ENCODE measurements at places on chromosomes 7 and 10. TPM values are rescaled to one million over a fixed set of nuclear protein-coding genes. Genes with fewer than 3 reads are reported as not detected.

Gene ZNF853
- total RNA-seq = not detected

Gene STOX1
- total RNA-seq = not detected

Gene CTAGE4
- 26.0 TPM for total RNA-seq

Gene GIMAP7
- not detected for total RNA-seq

Gene GPRIN2
- not detected for total RNA-seq

DNA sequence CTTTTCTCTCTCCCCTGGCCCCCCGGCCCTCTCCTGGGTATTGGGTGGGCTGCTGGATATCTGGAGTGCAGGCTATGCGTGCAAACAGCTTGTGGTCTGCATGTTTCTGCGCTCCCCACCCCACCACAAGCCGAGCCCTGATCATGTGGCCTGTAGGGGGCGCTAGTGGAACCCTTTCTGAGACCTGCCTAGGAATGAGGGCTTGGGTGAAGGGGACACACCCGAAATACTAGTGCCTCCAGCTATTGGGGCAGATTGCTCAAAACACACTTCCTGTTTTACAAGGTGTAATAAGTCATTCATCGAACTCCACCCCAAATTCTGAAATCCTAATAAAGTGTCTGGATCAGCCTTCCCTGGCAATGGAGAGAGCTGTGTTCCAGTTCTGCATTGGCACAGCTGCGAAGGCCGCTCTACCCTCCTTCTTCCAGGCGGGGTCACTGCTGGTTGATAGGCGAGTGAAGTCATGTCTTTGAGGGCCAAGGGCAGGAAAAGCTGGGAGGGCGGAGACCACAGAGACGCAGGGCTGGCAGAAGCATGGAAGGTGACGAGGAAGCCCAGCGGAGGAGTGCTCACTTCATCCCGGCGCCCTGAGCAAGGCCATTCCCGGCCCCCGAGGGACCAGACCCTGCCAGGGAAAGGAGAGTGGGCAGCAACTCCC is 19.8 kb upstream of the PRRT4 start:
- peak; percentile 81 for DNase-seq

Gene TEX47
- total RNA-seq = not detected

DNA sequence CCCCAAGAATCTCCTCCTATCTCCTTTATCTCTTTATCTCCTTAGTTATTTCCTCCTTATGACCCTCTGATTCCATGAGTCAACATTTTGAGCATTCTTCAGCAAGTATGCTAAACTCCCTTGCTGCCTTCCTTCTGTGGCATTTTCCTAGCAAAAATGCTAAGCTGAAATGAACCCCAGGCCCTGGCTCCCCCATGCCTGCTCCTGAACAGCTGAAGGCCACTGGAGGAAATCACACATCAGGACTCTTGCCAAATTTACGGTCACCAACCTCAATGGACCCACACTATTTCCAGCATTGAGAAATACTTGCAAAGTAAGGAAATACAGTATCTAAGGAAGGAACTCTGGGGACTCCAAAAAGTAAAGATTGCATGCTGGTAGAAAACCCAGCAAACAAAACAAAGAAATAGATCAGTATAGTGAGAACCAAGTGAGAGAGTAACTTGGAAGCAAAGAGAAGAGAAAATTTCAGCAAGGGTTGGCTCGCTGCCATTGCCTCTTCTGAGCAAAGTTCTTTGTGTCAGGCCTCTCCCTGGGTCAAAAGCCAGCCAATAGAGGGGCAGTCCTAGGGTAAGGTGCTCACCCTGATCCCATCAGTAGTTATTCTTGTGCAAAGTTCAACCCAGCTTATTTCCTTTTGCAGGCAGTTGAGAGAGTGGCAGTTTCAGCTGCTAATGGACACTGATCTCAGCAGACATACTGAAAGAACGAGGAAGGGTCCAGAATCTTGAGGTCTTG is 5.1 kb upstream of the PLEKHS1 start:
- no peak for DNase-seq

DNA sequence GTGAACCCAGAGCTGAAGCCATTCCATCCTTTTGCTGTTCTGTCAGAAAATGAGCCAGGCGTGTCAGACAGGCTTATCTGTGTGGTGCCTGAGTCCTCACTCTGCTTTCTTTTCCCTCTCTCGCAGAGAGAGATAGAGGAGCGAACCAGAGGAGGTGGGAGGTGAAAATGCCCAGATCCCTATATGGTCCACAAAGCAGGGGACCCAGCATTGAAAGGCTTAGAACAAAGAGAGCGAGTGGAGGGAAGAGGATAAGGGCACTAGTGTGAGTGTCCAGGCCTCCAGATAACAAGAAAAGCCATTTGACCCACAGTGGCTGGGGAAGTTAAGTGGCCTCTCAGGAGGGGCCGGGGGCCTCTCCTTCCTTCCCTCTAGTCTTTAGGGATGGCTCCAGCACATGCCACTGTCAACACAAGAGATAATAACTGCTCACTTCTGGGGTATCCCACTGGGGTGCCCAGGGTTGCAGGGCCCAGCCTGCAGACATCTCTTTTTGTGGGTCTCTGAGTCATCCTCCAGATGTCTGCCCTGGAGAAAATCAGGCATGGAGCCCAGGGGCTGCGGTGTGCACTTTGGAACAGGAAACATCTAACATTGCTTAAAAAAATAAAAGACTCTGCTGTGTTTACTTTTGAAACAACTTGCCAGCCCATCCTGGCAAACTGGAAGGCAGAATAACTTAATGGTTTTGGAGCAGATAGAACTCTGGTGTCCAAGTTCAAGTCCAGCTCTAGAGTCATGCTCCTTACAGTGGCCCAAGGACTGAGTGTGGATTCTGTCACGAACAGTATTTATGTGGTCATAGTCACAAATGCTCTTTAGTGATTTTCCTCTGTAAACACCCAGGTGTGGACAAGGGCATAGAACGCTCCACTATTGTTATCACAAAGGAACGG is 189.5 kb downstream of the CXCL12 start:
- peak; percentile 85 for DNase-seq

Gene CXCL12
- not detected for total RNA-seq

DNA sequence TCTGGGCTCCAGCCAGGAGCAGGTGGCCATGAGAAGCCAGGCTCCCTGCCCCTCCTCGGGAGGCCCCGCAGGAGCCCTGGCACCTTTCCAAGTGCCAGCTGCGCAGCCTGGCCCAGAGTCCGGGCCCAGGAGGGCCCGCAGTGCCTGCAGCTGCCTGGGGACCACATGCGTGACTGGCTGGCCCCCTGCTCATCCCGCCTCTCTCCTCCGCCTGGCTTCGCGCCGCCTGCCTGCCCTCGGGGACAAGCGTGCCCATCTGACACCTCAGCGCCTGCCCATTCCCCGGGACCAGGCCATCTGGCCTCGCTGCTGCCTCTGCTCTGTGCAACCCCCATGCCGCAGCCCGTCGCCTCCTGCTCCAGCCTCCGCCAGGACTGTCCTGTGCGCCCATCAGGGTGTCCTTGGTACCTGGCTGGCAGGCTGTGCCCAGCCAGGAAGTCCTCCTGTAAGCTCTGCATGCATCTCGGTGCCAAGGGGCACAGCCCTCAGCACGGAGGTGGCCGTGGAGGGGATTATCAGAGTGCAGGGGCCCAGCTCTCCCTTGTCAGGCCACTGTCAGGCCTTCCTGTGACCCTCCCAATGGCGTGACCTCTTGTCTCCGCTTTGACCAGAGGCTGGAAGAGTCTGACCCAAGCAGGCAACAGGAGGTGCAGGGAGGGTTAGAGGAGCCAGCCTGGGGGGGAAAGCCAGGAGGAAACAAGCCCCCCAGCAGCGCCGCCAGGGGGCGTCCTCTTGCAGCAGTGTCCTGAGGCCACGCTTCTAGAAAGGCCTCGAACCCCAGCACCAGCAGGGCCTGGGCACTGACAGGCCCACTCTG is 50.5 kb downstream of the TMEM209 start:
- DNase-seq = peak; percentile 9

Gene STK31
- total RNA-seq = not detected

DNA sequence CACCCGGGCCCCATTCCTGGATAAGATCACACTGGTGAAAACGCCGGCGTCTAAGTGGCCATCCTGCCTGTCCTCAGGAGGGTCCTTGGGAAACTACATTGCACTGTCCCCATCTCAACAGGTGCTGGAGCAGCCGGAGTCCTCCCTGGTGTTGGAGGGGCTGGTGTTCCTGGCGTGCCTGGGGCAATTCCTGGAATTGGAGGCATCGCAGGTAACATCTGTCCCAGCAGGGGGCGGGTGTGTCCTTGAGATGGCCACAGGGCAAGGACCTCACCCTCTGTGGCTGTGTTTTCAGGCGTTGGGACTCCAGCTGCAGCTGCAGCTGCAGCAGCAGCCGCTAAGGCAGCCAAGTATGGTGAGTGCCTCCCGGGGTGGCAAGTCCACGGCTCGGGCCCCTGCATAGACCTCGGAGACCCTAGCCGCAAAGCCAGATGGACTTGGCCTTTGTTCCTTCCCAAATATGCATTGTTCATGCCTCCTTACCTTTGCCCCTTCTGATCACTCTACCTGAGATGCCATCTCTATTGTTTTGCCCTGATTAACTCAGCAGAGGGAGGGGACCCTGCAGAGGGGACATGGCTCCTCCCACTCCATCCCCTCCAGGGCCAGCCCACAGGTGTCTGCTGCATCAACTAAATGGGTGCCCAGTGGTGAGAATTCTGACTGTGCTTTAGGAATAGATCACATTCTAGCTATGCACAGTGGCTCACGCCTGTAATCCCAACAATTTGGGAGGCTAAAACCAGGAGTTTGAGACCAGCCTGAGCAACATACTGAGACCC is 23.8 kb downstream of the ELN start:
- peak; percentile 56 for DNase-seq

DNA sequence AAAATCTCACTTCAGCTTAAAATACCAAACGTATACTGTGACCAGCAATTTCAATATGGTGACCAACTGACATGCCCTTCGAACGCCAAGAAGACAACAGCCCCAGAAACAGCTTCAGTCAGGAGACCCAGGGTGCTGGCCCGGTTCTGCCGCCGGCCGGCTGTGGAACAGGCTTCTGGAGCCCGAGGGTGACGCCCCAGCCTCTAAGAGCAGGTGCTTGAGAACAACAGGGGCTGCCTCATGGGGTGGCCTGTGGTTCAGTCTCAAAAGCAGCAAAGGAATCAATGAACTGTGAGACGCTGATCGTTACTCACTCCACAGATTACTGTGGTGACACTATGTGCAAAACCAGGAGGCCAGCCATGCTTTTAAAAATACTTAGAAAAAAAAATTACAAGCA is 17.3 kb downstream of the GPER1 start:
- DNase-seq = no peak

GRCh38 chr7:144821067-144821466 is 14.8 kb downstream of the TPK1 start:
- DNase-seq = no peak

Gene LCOR
- total RNA-seq = 40.4 TPM

- no peak for DNase-seq
Measured at GRCh38 chr7:27516421-27516820, 146.3 kb downstream of the HIBADH start.

GRCh38 chr10:118108194-118109026 is 61.7 kb upstream of the RAB11FIP2 start:
- no peak for DNase-seq

Gene ATRNL1
- not detected for total RNA-seq

Gene HKDC1
- 0.68 TPM for total RNA-seq

GRCh38 chr10:44647877-44648542 is 263.1 kb upstream of the CXCL12 start:
- DNase-seq = peak; percentile 7

Gene AQP1
- total RNA-seq = not detected

DNA sequence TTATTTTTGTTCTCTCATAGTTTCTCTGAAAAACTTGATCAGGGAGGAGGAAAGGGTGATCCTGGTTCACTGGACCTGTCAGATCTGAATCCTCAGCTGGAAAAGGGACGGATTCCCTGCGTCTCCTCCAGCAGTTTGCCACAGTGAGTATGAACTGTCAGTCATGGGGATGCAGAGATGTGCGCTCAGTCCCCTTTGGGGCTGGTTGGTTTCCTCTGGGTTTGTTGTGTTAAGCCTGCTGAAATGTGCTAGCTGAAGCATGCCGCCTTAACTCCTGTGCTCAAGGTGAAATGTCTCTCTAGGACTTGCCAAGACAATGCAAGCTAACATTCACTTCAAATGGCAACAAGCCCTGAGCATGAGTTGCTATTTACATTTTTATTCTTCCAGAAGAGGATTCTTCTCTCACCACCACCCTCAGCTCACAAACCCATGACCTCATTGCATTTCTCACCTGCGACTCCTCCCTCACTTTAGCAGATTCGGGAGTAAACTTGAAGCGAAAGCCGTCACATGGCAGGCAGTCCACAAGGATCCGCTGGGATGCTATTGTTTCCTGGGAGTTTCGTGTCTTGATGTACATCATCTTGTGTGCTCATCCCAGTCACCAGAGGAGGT is 192.9 kb upstream of the FZD8 start:
- DNase-seq = no peak

- no peak for DNase-seq
Measured at GRCh38 chr10:74650613-74651012, 175.8 kb upstream of the KAT6B start.

Gene CH25H
- total RNA-seq = not detected

DNA sequence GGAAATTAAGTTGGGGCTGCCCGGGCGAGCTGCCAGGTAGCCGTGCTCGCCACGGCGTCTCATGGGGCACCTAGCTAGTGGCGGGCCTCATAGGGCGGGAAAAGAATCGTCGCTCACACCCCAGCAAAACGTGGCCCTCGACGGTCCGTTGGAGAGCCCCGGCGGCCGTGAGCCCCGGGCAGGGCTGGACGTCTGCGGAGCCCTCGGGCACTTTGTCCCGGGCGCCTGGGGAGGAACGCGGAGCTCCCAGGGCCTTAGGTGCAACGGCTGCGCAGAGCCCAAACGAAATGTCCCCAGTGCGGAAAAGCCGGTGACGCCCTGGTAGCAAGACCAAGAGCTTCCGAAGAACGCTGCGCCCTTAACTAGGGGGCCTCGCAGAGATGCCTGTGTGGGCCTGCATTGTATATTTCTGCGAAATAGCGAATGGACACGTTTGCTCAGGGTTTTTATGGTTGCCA is 866 bp upstream of the SFMBT2 start:
- DNase-seq = no peak

- peak; percentile 56 for DNase-seq
Measured at GRCh38 chr7:149598721-149599308, 101.2 kb upstream of the ZNF746 start.

DNA sequence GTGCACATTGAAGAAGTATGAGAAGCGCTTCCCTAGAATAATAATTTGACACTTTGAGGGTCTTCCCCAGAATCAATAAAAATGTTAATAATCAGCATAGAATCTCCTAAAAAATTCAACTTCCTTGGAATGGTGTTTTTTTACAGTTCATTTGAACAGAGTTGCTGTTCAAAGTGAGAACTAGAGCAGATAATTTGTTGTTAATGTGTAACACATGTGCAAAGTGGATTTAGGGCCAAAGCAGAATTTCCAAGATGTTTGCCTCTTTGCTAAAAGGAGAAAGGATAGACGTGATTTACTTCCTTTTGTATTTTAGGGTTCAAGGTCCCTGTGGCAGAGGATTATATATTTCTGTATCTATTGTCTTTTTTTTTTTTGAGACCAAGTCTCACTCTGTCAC is 73.8 kb downstream of the ZNF277 start:
- DNase-seq = no peak

DNA sequence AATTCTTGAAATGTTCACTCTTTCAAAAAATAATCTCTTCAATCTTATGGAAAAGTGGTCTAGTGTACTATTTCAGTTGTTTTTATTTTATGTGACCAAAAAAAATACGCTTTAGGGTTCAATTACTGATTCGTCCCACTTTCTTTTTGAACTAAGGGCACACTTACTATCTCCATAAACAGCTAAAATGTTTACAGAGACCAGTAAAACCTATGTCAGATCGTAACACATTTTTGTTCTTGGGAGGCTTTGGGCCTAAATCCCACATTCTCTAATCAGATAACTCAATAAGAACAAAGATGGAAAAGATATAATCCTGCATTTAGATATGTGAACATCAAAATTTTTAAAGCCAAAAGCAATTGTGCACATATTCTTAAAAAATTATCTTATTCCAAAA is 29.8 kb upstream of the EPC1 start:
- DNase-seq = no peak

- no peak for DNase-seq
Measured at GRCh38 chr10:75865413-75866299, 434.2 kb downstream of the LRMDA start.

Gene TYW1B
- total RNA-seq = 0.93 TPM

All from MCF 10A (cell line).